Renal pelvis (tissue), 12 donors: ENCODE measurements at places on chromosomes 6 and 20. TPM values are rescaled to one million over a fixed set of nuclear protein-coding genes. Genes with fewer than 3 reads are reported as not detected.

- DNase-seq, result no peak
These were observed 230.4 kb downstream of the CLVS2 start for GRCh38 chr6:123226398-123226797.

- DNase-seq, result no peak
These were observed 226.0 kb upstream of the TSHZ2 start for GRCh38 chr20:52746190-52746589.

Gene CHRNA4
- polyA plus RNA-seq, result 19.1 TPM

Gene CST4
- not detected for polyA plus RNA-seq

GRCh38 chr6:119830494-119831295 is 481.1 kb upstream of the MAN1A1 start:
- no peak for DNase-seq

DNA sequence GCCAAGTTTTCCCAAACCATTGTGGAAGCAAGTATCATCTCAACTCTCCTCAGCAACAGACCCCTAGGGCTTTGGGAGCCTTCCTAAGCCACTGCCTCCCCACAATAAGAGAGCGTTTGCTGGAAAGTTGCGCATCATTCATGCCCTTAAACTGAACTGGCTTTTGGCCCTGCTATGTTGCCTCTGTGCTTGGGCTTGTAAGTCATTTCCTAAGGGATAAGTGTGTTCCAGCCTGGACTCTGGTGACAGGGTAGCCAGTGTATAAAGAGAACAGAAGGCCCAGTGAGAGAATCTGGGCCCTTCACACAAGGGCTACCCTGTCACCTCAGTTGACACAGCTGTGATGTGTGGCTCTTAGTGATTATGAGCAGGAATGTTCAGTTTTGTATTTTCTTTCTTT is 77.8 kb downstream of the COL9A1 start:
- no peak for DNase-seq

DNA sequence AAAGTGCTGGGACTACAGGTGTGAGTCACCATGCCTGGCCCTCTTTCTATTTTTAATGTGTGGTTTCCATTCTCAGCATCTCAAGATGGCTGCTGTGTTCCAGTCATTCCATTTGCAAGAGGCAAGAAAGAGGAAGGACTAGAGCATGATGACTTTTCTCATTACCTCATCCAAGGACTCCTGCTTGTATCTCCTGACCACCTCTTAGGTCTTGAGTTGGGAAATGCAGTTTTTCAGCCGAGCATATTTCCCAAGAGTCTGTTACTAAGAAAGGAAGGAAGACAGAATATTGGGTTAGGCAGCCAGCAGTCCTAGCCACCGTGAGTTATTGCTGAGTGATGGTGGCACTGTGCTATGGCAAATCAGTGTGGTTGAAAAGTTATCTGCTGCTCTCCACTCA is 108.4 kb upstream of the INSM1 start:
- no peak for DNase-seq

- no peak for DNase-seq
These were observed 71.5 kb downstream of the NDUFAF5 start for GRCh38 chr20:13856354-13856753.

DNA sequence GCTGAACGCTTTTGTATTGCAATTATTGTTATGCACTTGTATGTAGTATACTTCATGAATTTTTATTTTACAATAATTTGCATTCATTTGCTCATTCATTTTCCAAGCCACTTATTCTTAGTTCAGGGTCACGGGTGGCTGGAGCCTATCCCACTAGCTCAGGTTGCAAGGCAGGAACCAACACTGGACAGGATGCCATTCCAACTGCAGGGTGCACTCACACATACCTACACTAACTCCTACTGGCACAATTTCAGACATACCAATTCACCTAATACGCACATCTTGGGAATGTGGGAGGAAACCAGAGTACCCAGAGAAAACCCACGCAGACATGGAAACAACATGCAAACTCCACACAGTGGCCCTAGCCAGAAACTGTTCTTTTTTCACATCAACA is 61.8 kb downstream of the LMBRD1 start:
- no peak for DNase-seq

Gene PRDM13
- polyA plus RNA-seq, result not detected

Gene CCN5
- polyA plus RNA-seq, result 0.22 TPM

DNA sequence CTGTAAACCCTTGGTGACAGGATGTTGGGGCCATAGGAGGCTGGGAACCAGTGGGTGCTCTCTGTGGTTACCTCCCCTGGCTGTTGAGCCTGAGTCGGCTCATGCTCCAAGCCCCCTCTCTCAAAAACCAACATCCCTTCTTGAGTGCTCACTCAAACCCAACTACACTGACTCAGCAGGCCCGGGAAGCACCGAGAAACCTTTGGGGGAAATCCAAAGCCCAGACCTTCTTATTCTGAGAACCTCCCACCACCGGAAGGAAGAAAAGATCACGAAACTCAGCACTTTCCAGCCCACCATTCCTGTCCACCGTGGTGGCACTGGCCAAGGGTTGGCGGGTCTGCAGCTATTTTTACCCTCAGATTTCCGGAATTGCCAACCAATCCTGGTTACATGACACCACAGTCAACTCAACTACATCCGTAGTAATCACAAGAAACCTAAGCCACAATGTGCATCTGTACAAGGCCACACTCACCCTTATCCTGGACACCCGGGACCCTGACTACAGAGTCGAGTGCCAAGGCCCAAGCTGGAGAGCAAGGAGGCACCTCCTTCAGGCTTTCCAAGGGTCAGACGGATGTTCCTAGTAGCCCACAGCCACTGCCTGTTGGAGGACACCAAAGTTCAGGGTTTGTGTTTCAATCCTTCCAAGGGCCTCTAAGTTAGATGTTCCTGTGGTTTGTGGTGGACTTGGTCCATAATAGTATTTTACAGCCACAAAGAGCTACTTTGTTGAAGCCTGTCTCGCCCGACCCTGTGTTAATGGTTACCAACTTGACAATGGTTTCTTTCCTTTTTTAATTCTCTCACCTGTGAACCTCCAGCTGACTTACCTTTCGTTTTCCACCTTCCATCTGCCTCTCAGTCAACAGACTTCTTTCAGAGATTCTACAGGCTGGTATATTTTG is 317.0 kb downstream of the CDC5L start:
- DNase-seq, result no peak
